ENCODE measurements at places on chromosomes 5 and 9. TPM values are rescaled to one million over a fixed set of nuclear protein-coding genes. Genes with fewer than 3 reads are reported as not detected.

CFAP157 gene
- polyA plus RNA-seq, result 0.08 TPM

PCA3 gene
- polyA plus RNA-seq, result 0.06 TPM

WDR38 gene
- not detected for polyA plus RNA-seq

SH3TC2 gene
- polyA plus RNA-seq, result 1.4 TPM

MYMK gene
- not detected for polyA plus RNA-seq

ANKRD18A gene
- 7.1 TPM for polyA plus RNA-seq

C9orf50 gene
- polyA plus RNA-seq, result not detected

ALDOB gene
- polyA plus RNA-seq, result 0.08 TPM

GHR gene
- polyA plus RNA-seq, result 1.6 TPM

ANKRD18B gene
- polyA plus RNA-seq, result 1.6 TPM

TDRD7 gene
- polyA plus RNA-seq, result 6.7 TPM

PCDHAC2 gene
- polyA plus RNA-seq, result 0.02 TPM

INSL6 gene
- polyA plus RNA-seq, result not detected

MED7 gene
- 8.2 TPM for polyA plus RNA-seq

SPRY4 gene
- polyA plus RNA-seq, result 0.65 TPM

ACOT12 gene
- not detected for polyA plus RNA-seq

SARDH gene
- polyA plus RNA-seq, result 0.20 TPM

MZB1 gene
- polyA plus RNA-seq, result 0.47 TPM

RNF183 gene
- polyA plus RNA-seq, result 2.3 TPM

IL12B gene
- not detected for polyA plus RNA-seq

LECT2 gene
- not detected for polyA plus RNA-seq

ENDOG gene
- polyA plus RNA-seq, result 26.2 TPM

CORO2A gene
- polyA plus RNA-seq, result 9.0 TPM

PCAT7 gene
- 0.01 TPM for polyA plus RNA-seq

ORM2 gene
- not detected for polyA plus RNA-seq

ZDHHC12 gene
- 73.2 TPM for polyA plus RNA-seq

PTPN3 gene
- 29.2 TPM for polyA plus RNA-seq

TSSK1B gene
- polyA plus RNA-seq, result 0.20 TPM

NSG2 gene
- 0.02 TPM for polyA plus RNA-seq

ADAMTS13 gene
- polyA plus RNA-seq, result 4.3 TPM

PCDHGB4 gene
- polyA plus RNA-seq, result 0.37 TPM

LTC4S gene
- 3.0 TPM for polyA plus RNA-seq

HRH2 gene
- polyA plus RNA-seq, result 0.40 TPM

SAXO1 gene
- not detected for polyA plus RNA-seq

CDKN2B gene
- polyA plus RNA-seq, result 40.3 TPM

TTC33 gene
- polyA plus RNA-seq, result 3.7 TPM

IFNA21 gene
- polyA plus RNA-seq, result not detected

TNFSF8 gene
- 0.18 TPM for polyA plus RNA-seq

CXCL14 gene
- 88.9 TPM for polyA plus RNA-seq

CACNA1B gene
- polyA plus RNA-seq, result under 0.01 TPM

ZDHHC11B gene
- polyA plus RNA-seq, result 2.6 TPM

CYLC2 gene
- not detected for polyA plus RNA-seq

GABRG2 gene
- not detected for polyA plus RNA-seq

IL4 gene
- polyA plus RNA-seq, result not detected

All from esophagus (tissue), 2 donors.